NCI-H524 treated with DMSO at 0.1 percent for 48 hours (cell line): ENCODE measurements at places on chromosomes 2 and 18.

DNA sequence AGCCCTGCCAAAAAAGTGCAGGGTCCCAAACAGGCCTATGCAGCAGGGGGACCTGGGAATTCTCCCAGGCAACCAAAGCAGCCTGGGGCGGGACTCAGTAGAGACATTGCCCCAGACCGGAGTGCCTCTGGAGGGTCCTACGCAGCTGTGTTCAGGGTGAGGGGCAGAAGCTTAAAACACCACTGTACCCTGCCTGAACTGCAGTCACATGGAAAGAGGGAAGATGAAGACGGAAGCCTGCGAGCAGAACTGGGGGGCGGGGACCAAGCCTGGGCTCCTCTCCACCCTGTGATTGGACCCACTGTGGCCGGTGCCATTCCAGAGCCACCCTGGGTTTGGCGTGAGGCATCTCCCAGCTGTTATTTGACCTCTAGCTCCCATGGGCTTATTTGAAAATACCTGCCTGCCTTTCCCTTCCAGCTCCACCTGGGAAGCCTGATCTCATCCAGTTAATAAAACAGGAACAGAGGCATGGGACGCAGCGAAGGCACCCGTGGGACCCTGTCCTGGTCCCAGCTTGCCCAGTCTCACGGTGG is 183.1 kb downstream of the SMAD2 start:
- no peak for DNase-seq

- peak; percentile 74 for DNase-seq
These were observed 207.4 kb downstream of the TMEM247 start for GRCh38 chr2:46686811-46687210.

DNA sequence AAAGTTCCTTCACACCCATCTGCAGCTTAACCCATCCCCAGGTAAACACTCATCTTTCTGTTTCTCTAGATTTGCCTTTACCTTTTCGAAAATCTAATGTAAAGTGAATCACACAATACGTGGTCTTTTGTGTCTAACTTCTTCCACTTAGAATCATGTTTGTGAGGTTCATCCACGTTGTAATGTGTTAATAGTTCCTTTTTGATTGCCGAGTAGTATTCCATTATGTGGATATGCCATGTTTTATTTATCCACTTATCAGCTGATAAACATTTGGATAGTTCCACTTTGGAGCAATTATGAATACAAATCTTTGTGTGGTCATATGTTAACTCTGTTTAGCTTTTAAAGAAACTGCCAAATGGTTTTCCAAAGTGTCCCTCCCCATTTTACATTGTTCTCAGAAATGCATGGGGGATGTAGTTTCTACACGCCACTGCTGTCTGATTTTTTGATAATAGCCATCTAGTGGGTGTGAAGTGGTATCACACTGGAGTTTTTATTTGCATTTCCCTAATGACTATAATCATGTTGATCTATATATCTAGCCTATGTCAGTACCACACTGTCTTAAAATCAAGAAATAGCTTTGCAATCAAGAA is 22.3 kb downstream of the PECR start:
- DNase-seq, result no peak

DNA sequence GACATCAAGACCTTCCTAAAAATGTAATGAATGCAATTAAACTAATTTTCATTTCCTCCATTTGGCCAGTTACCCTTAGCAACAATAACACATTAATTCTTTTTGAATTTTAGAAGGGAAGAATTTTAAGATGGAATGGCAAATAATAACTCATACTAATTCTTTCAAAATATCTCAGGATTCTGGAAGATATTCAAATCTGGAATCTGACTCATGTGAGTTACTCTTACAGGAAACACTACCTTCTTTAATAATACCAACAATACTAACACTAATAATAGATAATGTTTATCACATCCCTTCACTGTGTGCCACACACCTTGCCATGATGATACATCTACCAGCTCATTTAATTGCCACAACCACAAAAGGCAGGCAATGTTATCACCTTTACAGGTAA is 46.4 kb downstream of the ZNF521 start:
- DNase-seq, result no peak

GRCh38 chr2:180591947-180592346 is 388.5 kb upstream of the UBE2E3 start:
- DNase-seq, result no peak

- DNase-seq, result no peak
These were observed 1130.9 kb upstream of the SLC39A10 start for GRCh38 chr2:194526121-194526520.

- no peak for DNase-seq
These were observed 27.0 kb upstream of the HK2 start for GRCh38 chr2:74806920-74807319.

DNA sequence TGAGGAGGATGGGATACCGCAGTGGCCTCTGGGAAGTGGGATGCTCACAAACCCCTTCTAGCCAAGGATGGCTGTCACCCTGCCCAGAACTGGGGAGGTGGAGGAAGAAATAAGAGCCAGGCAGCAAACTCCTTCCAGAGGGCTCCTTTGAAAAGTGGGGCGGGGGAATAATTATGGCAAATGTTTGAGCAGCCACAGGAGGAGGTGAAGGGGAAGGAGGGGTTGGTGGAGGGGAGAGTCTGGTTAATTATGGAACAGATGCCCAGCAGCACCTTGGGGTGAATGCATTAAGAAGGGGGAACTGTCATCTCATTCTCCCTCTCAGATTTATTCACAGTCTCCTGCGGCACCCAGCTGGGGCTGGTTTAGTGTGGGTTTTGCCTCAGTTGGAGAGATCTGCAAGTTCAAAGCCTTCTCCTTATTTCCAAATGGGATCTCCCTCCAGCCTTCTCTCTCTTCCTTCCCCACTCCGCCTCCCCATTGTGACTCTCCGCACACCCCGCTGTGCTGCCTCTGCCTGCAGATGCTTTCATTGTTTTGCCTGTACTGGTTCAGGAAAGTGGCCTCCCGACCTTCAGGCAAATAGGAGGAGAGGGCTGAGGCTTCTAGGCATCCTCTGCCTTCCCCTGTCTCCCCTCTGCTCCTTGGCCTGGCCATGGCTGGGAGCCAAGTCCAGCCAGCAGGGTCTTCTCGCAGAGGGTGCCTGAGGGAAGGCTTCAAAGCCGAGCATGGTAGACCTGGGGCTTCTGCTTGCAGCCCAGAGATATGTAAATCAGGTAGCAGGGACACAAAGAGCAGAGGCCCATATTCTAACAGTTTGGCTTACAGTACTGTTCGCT is 457.2 kb upstream of the MEX3C start:
- peak; percentile 32 for DNase-seq

GRCh38 chr2:193446967-193447366 is 1252.2 kb upstream of the TMEFF2 start:
- no peak for DNase-seq

DNA sequence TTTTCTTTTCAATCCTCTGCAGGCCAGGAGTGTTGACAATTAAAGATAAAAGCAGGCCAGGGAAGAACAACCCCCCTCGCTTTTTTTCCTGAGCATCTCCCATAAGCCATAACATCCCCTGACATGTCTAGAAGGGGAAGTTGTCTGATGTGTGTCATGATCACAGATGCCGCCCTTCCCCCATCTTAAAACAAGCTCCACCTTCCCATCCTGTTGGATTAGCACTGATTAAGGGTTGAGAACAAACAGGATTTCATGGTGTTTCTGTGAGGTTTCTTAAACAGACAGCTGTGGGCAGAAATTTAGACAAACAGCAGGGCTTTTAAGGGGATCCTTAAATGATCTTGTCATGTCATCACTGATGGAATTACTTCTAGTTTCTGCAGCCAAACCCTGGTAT is 59.4 kb upstream of the UPP2 start:
- DNase-seq, result peak; percentile 79

DNA sequence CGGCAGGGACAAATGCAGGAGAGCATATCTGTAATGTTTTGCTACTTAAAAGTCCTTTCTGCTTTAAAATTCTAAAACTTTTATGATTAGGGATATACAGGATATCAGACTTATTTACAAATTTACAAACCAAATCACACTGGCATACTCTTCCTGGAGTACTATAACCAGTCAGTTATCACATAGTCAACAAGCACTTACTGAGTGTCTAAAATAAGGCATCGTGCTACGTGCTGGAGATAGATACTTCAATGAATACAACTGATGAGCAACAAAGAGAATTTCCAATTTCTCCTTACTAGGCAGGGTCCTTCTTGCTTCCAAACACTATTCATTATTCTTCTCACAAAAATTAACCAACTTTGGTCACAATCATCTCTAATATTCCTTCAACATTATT is 113.5 kb downstream of the PLEKHM3 start:
- no peak for DNase-seq

GRCh38 chr2:74100254-74101216 is 47.2 kb downstream of the BOLA3 start:
- DNase-seq, result no peak

GRCh38 chr2:216882876-216883275 is 23.0 kb upstream of the TNP1 start:
- no peak for DNase-seq

GRCh38 chr2:3633089-3633981 is 24.7 kb upstream of the ALLC start:
- DNase-seq, result peak; percentile 78

GRCh38 chr2:20013126-20013849 is 820 bp upstream of the MATN3 start:
- no peak for DNase-seq

GRCh38 chr2:60925994-60926740 is 44.8 kb downstream of the REL start:
- no peak for DNase-seq

- DNase-seq, result no peak
These were observed 101.4 kb downstream of the PTRHD1 start for GRCh38 chr2:24691806-24692205.

- no peak for DNase-seq
These were observed 374.0 kb upstream of the SLC14A2 start for GRCh38 chr18:45241271-45241670.

DNA sequence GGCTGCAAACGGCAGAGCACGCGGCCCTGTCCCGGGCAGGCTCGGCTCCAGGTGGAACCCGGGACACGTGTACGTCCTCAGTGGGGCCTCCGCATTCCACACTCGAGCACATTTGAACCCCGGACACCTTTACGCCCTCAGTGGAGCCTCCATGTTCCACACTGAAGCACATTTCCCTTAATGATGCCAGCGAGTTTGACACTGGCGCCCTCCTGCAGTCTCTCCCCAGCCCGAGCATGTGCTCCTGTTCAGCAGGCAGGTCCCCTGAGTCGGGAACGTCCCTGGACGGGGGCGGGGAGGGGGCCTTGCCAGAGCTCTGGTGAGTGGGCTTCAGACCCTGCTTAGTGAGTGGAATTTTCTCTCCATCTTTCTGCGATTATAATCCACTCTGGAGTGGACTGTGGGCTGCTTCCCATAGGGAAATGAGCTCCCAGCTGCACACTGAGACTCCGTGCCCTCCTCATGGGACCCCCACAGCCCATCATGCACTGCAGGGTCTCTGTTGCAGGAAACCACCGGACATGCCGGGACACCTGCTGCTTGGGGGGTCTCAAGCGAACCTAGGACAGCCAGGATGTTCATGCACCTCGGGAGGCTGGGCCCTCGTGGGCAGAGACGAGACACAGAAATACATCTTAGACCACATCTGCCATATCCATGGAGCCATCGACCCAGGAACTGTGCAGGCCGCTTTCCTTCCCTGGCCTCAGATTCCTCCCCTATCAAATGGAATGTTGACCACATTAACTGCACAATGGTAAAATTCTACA is 70.3 kb upstream of the SNTG2 start:
- no peak for DNase-seq

DNA sequence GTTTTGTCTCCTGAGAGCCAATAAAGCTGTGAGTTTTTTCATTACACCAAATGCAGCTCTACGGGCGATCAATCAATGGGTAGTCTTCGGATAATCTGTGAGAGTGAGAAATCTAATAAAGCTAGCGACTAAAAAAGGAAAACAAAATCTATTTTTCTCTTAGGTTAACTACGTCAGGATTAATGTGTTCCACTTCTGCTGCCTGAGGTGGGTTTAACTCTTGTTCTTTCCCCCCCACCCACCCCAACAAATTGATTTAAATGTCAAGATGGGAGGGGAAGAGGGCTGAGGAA is 63.0 kb upstream of the PSMD14 start:
- no peak for DNase-seq

- no peak for DNase-seq
These were observed 7.1 kb downstream of the WDR54 start for GRCh38 chr2:74428675-74429074.

- DNase-seq, result no peak
These were observed 138.1 kb downstream of the WDR7 start for GRCh38 chr18:56789004-56789888.

DNA sequence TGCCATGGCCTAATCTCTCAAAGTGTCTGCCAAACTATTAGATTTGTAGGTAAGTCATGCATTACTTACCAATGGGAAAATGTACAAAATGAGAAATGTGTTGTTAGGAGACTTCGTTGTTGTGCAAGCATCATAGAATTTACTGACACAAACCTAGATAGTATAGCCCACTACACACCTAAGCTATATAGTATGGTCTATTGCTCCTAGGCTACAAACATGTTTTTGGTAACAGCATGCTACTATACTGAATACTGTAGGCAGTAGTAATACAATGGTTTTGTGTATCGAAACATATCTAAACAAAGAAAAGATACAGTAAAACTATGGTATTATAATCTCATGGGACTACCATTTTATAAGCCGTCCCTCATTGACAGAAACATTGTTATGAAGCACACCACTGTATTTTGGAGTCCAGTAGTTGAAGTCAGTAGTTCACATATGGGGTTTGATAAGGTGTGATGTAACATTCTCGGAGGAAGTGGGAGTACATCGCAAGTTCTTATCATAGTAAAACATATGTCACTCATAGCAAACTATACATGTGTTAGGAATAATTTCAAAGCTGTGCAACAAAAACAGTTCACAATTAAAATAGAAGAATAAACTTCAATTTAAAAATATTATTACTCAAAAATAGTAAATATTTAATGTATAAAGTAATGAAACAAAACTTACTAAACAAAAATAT is 12.0 kb upstream of the GTF2A1L start:
- DNase-seq, result no peak

- DNase-seq, result peak; percentile 59
These were observed 84.0 kb downstream of the PTGR3 start for GRCh38 chr18:75124991-75125381.

- DNase-seq, result no peak
These were observed 53.6 kb downstream of the PKDCC start for GRCh38 chr2:42101206-42102023.

- DNase-seq, result no peak
These were observed 3.2 kb downstream of the KLHL14 start for GRCh38 chr18:32769586-32770053.

- DNase-seq, result no peak
These were observed 25.5 kb upstream of the CEP68 start for GRCh38 chr2:65030476-65031332.

- DNase-seq, result no peak
These were observed 184.2 kb downstream of the WDR7 start for GRCh38 chr18:56835331-56835730.

DNA sequence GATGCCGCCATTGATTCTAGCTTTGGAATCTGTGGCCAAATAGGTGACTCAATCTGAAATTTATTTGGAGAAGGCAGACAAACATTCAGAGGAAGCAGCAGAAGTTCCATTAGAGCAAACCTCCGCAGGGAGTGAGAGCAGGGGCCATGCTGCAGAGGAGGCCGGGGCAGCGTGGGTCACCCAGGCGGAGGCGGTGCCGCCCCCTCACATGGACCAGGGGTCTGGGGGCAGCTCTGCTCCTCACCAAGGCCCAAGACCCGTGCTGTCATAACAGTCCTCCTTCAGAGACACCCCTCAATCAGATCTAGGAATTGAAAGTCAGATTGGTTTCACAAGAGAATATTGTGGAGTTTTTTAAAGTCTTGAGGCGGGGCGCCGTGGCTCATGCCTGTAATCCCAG is 92.4 kb downstream of the GBX2 start:
- no peak for DNase-seq
